ENCODE measurements at places on chromosomes 6 and 20.

DNA sequence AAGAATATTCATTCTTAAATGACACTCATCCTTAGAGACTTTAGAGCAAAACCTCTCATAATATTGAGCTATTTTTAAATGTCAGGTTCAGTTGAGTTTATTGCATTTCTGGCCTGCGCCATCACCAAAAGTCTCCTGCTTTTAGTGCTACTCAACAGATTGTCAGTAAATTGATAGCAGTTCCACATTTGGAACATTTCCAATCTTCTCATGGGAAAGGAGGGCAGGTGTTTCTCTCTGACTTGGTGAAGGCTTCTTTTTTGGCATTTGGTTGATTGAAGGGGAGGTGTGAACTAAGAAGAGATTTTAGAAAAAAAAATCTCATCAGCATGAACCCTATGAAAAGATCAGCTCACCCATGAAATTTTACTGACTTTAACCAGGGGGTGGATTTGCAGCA lies 125.9 kb upstream of the INSM1 start:
- DNase-seq, result peak; percentile 95

DNA sequence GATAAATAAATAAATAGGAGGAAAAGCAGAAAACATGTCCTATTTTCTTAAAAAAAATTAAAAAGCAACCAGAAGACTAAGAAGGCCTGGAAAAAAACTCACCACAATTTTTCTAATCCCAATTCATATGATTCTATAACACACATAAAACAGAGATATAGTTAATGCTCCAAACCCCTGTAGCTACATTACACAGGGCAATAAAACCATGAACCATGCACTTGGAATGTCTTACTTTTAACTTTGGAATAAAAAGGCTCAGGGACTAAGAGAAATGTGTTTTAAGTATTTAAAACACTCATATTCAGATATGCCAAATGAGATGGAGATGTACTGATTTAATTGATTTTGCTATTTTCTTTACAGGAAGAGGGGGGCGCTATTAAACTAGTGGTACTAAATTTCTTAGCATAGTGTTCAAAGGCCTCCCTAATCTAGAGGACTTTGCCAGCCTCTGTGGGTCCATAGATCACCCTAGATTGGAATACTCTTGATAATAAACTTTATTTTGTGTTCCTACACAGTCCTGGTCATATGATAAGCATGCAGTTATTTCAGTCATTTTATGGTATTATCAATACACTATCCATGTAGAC lies 30.3 kb upstream of the GCM1 start:
- DNase-seq, result no peak

GRCh38 chr20:2751878-2752566 lies 48.4 kb downstream of the CPXM1 start:
- DNase-seq, result peak; percentile 15

GRCh38 chr6:134453792-134454510 lies 136.0 kb upstream of the SGK1 start:
- DNase-seq, result no peak

DNA sequence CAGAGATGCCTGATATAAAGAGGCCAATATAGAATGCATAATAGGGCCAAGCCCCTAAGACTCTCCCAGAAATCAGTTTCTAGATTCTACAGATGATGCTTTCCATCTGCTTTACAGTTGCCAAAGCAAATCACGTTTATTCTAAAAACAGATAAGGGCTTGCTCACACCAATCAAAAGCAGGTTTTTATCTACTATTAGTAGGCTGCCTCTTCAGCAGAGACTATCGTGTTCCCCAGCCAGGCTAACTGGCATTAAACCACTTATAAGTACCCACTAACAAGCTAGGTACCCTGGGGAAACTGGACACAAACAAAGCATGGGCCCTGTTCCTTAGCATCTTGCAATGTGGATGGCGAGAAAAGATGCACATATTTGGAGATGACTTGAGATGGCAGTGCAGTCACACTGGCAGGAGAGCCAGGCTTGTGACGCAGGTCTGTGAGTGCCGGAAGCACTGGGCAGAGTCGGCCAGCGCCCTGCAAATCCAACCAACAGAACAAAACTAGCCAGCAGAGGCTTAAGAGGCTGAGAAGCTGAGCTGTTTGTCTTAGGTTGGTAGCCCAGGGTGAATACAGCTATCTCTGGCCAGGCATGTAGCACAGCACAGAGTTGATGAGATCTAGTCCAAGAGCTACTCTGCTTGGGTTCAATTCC lies 73.4 kb downstream of the GFOD1 start:
- DNase-seq, result no peak

DNA sequence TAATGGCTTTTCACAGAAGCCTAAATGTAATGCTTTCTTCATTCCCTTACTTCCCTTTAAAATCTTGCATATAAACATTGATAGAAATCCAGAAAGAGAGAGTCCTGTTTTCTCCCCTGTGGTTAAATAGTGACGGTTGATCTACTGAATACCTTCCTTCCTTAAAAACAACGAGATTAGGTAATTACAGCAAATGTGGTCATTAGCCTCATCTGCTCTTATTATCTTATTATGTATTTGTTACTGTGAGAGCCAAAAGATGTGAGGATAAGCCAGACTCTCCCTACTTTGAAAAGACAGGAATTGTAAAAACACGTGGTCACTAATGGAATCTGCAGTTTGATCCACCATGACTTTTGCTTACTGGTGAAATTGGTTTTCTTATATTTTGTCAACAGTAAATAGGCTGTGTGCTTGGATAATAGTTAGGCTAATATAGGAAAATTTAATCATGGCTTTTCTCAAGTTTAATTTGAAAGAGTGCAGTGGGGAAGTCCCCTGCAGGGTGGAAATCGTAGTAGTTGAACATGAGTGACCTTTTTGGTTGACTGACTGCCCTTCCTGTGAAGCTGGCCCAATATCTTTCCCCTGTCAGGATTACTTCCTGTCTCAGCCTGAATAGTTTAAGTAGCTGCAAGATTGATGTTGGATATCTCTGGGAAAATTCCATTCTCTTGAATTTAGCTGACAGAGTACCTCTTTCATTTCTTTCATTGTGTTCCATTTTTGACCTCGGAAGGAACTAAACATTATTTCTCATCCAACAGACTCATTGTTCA lies 62.8 kb downstream of the JARID2 start:
- DNase-seq, result no peak

DNA sequence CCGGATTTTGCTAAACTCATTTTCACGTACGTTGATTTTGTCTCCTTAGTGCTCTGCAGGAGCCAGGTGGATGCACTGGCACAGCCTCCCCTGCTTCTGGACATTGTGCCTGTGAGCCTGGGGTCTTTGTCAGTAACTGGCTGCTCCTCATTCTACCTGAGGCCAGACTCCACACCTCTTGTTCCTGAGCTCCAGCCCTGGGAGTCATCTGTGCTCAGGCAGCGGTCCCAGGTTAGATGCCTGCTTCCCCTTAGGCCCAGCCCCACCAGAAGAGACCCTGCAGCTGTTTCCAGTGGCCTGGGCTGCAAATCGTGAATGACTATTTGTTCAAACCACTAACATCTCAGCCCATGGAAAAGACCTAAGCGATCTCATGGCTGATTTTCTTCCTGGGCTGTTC lies 129.1 kb downstream of the ERMARD start:
- no peak for DNase-seq

DNA sequence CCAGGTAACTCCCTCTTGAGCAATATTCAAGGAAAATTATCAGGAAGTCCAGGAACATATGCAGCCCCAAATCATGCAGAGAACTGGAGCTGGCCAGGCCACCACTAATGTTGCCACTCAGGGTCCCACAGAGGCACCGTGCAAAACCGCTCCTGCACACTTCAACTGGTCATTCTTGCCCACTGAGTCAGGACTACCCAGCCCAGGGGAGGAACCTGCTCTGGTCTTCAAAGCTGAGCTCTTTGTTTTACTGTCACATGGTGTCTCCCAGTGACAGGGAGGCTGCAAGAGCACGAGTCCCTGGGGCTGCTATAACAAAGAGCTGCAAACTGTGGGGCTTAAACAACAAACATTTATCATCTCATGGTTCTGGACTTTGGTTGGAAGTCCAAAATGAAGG lies 336.0 kb upstream of the PRDM1 start:
- DNase-seq, result no peak

GRCh38 chr6:4937414-4937813 lies 66.4 kb downstream of the RPP40 start:
- no peak for DNase-seq

DNA sequence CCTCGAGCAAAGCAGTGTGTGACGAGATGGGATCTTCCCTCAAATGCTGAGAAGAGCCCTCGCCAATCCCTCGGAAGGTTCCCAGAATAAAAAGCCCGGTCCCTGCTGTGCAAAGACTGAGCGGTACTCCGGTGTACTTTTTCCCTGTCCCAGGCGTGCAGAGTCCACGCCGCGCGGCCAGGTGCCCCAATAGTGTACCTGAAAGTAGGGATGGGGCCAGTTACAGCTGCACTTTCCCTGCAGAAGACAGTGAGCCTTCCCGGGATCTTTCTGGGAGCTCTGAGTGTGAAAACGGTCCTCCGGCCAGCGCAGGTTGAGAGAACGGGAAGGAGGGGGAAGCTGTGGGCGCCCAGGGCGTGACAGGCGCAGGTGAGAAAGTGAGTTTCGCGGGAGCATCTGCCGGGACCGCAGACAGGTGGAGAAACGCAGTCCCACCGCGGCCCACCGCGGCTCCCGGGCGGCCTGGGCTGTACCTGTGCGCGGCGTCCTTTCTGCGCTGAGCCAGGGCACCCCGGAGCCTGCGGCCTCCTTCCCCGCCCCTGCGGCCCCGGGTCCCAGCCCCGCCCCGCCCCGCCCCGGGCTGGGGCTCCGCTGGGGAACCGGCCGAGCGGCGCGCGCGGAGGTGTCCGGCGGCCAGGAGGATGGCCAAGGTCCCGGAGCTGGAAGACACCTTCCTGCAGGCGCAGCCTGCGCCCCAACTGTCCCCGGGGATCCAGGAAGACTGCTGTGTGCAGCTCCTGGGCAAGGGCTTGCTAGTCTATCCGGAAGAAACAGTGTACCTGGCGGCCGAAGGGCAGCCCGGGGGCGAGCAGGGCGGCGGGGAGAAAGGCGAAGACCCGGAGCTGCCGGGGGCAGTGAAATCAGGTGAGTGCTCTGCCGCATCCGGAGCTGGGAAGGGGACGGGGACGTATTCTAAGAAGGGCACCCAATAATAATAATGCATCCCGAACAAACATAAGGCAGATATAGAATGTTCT lies at the start of gene RFX6:
TSS of gene RFX6 (plus strand) at position 608 of the 977 bp plus-strand sequence. CDS start at position 642, 34 bp downstream.
- DNase-seq, result no peak

DNA sequence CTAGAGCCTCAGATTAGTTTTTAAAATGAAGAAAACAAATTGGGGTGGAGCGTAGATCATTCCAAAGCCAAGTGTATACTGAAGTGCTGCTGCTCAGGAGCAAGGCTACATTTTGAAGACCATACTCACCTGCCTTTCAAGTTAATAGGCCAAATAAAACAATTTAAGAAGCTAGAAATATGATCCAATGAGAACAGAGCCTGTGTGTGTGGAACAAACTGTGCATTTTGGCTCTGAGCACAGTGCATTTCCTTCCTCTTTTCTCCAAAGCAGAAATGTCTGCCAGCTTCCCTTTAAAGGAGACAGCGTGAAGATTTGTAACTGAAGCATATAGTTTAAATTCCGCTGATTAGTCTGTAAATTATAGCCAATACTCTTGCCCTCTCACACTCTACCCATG lies 3.2 kb upstream of the IFNGR1 start:
- DNase-seq, result no peak

GRCh38 chr6:14015964-14016363 lies 91.2 kb downstream of the RNF182 start:
- no peak for DNase-seq

DNA sequence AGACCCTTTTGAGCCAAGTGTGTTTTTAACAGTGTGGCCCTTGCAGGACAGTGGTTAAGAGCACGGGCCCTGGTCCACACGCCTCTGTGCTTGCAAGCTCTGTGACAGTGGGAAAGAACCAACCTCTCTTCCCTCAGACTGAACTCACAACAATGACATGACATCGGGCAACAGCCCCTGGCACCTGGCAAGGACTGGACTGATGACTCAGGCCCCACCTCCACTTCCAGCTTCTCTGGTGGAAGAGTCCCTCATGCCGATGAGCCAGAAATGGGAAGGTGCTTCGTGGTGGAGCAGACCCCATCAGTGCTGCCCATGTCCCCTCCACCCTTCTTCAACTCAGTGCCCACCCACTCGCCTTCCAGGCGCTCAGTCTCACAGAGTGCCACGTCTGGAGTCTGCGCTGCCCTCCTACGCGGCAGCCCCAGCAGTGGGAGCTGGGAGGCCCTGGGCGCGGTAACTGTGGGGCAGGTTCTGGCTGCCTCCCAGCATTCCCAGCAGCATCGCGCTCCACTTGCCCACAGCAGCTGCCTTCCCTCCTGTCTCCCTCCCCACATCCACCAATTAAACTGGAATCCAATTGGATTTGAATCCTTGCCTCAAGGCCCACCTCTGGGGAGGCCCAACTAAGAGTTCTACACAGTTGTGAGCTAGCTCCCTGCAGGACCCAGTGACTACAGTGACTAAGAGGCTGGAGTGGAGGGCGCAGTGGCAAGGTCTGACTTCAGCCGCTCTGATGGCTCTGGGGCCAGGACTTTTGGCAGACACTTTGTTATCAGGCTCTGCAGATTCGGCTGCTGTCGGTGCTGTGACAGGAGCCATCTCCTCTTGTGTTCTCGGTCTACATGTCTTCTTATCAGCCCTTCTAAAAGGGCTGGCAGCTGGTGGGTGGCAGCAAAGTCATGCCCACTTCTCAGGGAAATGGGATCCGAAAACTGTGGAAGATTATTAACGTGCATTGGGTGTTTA lies 156.8 kb upstream of the MLN start:
- DNase-seq, result no peak

GRCh38 chr6:6749702-6750491 lies 161.4 kb downstream of the LY86 start:
- no peak for DNase-seq

DNA sequence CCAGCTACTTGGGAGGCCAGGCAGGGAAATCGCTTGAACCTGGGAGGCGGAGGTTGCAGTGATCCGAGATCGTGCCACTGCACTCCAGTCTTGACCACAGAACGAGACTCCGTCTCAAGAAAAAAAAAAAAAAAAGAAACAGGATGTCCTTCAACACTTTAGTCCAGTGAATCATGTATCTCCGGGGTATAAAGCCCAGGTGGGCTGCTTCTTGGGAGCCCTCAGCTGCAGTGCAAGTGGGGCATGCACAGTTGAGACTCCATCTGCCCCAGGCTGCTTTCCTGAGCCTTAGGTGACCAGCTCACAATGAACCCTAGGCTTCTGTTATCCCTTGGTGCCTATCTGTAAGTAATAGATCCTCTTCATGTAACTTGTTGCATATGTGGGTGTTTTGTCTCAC lies 187.1 kb upstream of the RNF24 start:
- no peak for DNase-seq

- no peak for DNase-seq
These were observed 87.2 kb downstream of the DST start for GRCh38 chr6:56555438-56555872.

DNA sequence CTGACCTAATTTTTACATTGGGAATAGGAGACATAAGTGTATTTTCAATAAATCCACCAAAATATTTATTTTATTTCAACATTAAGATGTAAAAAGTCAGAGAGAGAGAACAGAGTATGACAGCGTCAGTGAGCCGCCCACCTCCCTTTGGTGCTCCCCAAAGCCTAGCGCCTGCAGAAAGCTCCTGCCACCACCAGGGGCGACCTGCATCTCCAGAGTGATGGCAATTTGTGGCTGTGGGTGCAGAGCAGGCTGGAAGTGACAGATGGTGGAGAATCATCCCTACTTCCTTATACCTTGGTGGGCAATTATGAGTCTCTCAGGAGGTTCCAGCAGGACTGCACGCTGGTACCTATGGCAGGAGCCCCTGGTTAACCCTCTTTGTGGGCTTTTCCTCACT lies 87.3 kb downstream of the PTPRT start:
- no peak for DNase-seq

All from NCI-H1105 (cell line).